Renal cortical epithelial cell (primary cell): ENCODE measurements at places on chromosomes 6 and 20. TPM values are rescaled to one million over a fixed set of nuclear protein-coding genes. Genes with fewer than 3 reads are reported as not detected.

GRCh38 chr20:64205611-64206026 is 41.4 kb downstream of the MYT1 start:
- DNase-seq, result no peak

DNA sequence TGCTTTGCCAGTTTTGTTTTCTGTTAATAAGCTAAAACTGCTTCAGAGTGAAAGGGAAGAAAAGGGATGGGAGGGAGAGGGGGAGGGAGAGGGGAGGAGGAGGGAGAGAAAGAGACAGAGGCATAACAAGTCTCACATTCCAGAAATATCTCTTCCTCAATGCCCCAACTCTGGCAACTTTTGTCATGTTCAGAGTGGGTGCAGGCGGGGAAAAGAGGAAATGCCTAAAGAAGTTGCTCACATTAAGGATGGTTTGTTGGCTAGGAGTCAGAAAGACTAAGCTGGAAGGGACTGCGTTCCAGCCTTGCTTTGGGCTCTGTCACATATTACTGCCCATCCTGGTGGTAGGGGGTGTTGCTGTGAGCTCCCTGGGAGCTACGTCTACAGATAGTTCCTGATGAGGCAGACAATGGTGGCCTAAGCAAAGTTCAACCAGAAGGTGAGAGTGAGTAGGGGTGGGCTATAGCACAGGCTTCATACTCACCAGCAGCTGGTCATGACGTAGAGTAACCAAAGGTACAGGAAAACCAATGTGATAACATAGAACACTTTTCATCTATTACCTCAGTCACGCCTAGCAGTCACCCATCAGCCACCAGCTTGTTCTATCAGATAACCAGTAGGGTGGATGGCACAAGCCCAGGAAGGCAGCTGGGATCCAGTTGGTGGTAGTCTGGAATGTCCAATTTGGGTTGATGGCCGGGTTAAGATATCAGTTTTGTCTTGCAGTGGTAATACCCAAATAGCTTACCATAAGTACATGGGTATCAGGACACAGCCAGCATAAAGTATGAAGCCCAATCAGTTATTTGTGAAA is 2.1 kb downstream of the TSPYL4 start:
- DNase-seq, result peak; percentile 26

- no peak for DNase-seq
Measured at GRCh38 chr20:24097506-24098245, 109.1 kb upstream of the GGTLC1 start.

DNA sequence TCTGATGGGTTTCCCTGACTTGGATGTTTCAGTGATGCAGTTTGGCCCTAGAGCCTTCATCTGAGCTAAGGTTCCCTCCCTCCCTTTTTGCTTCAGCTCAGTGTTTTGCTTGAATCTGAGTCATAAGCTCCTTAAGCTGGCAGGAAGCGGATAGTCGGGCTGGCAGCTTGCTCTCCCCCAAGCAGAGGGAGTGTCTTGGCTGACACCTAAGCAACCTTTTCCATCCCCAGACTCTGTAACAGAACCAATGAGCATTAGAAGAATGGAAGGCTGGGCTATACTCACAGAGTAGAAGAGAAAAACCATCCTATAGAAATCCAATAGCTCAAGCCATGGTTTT is 98.3 kb downstream of the HAO1 start:
- DNase-seq, result peak; percentile 97

- no peak for DNase-seq
Measured at GRCh38 chr6:30562470-30563425, 5.7 kb downstream of the PRR3 start.

- DNase-seq, result no peak
Measured at GRCh38 chr6:1386038-1386709, 3.2 kb upstream of the FOXF2 start.

Gene SLC17A2
- total RNA-seq, result 0.30 TPM in 1 of 2 replicates, not detected in the other

Gene BCL2L1
- total RNA-seq, result 182 and 222 TPM in 2 replicates

DNA sequence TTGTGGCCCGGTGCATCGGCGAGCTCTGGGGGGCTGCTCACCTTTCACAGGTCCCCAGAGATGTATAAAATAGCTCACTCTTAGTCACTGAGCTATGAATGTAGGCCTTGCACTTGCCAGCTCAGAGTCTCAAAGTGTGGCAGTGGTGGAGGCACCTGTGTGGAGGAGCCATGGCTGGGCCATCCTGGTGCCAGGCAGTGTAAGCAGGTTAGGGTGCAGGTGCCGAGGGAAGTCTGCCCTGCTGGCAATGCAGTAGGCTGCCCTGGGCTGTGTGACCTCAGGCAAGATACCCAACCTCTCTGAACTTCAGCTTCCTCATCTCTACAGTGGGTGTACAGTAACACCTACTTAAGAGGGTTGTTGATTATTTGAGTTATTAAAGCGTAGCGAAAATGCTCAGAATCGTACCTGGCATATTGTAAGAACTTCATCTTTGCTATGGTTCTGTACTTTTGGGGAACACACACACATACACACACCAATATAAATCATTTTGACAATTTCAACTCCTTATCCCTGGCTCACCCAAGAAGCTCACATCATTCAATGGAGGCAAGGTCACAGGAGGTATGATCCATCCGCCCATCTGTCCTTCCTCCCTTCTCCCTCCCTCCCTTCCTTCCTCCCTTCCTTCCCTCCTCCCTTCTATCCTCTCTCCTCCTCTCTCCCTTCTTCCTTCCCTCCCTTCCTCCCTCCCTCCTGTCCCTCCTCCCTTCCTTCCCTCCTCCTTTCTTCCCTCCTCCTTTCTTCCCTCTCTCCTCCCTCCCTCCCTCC is 66.8 kb upstream of the STX16 start:
- no peak for DNase-seq

Gene KCNG1
- total RNA-seq, result 0.25 and 0.69 TPM in 2 replicates

DNA sequence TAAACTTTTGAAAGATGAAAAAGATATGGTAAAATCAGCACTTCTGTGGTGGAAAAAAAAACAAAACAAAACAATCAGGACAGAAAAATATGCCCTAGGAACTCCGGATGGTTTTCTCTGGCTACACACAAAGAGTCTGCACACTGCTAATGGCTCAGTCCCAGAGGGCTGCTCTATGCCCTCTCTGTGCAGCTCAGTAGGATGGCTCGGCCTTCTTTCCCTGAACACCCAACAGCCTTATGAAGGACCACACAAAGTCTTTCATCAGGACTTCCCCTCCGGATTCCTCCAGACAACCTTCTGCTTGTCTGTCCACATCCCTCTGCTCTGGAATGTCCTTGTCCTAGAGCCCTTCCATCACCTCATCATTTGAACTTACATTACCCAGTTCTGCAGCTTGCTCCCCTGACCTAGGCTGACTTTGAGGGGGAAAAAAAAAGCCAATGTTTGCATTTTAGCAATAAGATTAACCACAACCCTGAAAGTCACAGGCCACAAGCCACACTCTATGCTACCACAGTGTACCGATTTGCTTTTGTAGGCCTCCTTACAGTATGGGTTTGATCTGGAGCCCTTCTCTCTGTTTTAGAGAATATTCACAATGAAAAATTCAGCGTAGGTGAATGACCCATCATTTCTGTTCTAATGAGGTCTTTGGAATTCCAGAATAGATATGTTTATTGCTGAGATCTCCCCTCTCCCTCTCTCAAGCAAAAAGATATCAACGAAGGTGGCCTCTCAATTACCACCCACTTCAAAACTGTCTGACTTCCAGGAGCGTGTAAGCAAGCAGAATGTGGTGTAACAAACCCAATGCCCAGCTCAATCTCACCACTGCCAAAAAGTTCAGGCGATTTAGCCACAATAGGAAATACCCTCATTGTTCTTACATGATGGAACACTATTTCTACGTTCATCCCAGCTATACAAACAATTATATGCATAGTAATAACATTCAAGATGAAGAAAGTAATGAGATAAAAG is 164.0 kb downstream of the GMDS start:
- DNase-seq, result no peak

DNA sequence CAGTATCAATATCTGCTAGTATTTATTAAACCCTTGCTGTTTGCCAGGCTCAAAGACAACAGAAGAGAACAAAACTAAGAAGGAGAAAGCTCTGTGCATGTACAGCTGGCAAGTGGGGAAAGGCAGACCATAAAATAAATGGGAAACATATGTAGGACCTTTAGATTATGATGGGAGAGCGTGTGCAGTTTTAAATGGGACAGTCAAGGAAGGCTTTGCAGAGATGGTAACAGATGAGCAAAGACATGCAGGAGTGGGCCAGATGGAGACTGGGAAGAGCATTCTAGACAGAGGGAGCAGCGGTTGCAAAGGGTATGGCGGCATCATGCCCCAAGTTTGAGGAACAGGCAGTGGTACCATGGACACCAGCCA is 260.0 kb downstream of the NRN1 start:
- no peak for DNase-seq

DNA sequence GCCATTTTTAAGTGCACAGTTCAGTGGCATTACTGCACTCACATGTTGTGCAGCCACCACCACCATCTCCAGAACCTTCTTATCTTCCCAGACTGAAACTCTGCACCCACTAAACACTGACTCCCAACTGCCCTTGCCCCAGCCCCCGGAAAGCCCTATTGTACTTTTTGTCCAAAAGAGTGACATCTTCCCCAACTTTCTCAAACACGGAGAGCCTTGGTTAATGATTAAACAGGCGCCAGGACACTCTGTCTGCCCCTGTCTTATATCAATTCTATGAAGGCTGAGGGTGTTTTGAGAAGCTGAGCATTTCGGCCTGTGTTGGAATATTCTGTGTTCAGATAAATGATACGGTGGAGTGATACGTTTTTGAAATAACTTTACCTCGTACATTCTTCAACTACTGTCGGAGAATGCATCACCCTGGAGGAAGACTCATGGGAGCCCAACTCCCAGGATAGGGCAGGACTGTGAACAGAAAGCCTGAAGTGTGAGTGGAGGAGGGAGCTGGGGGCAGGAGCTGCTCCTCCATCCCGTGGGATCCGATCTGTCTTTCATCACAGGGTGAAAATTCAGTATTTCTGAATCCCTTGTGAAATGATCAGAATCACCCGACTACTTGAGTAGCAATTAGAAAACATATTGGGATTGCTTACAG is 68.7 kb upstream of the FOXC1 start:
- peak; percentile 10 for DNase-seq

Gene LY86
- not detected in 2 replicates for total RNA-seq

Gene SIRPD
- not detected in 2 replicates for total RNA-seq

- DNase-seq, result no peak
Measured at GRCh38 chr6:7991536-7991935, 72.7 kb downstream of the BLOC1S5 start.

- no peak for DNase-seq
Measured at GRCh38 chr6:1235825-1236224, 76.1 kb upstream of the FOXQ1 start.

Gene SNX21
- total RNA-seq, result 26.9 and 32.1 TPM in 2 replicates

GRCh38 chr20:37989601-37990295 is 43.5 kb downstream of the TTI1 start:
- peak; percentile 80 for DNase-seq

Gene RAD21L1
- 0.35 TPM in 1 of 2 replicates, not detected in the other for total RNA-seq

Gene BANF2
- not detected in 2 replicates for total RNA-seq
